ENCODE measurements at places on chromosomes 3 and 15.

DNA sequence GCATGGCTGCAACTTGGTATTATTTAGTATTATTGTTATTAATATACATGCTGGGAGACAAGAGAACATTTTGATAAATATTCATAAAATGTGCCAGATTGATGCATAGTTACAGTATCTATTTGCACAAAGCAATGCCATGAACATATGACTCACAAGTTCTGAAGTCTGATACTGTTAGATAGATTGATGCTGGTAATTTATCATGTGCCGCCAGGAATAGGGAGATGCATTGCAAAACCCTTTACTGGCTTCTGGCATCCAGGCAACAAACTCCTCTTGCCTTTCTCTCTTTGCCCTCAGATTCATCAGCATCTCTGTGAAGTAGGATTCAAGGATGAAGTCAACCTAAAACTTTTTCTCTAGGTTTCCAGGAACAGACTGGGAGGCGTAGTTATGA is 41.0 kb upstream of the SLC25A26 start:
- no peak for DNase-seq

GRCh38 chr3:81419228-81419627 is 342.2 kb downstream of the GBE1 start:
- no peak for DNase-seq

GRCh38 chr3:134463676-134464063 is 22.1 kb downstream of the ANAPC13 start:
- DNase-seq = no peak

GRCh38 chr15:41464889-41465580 is 28.6 kb upstream of the ITPKA start:
- no peak for DNase-seq

DNA sequence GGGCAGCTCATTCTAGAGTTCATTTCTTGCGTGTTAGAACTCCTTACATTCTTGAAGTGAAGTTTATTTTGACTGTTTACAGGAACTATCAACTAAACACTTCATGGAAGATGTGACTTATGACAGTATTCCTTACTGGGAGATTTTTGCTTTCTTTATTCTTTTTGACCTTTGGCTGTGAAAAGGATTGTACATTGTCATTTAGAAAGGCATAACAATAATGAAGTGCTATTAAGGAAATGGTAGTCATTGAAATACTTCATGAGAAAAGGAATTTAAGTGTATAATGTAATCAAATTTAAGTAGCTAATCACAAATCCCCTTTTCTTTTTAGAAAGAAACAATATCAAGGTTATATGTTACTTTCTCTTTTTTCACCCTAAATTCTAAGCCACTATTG is 11.3 kb downstream of the P2RY14 start:
- no peak for DNase-seq

- no peak for DNase-seq
Observed at GRCh38 chr3:61493339-61493738, 68.0 kb upstream of the PTPRG start.

GRCh38 chr3:156489462-156489911 is 65.4 kb downstream of the SSR3 start:
- no peak for DNase-seq

DNA sequence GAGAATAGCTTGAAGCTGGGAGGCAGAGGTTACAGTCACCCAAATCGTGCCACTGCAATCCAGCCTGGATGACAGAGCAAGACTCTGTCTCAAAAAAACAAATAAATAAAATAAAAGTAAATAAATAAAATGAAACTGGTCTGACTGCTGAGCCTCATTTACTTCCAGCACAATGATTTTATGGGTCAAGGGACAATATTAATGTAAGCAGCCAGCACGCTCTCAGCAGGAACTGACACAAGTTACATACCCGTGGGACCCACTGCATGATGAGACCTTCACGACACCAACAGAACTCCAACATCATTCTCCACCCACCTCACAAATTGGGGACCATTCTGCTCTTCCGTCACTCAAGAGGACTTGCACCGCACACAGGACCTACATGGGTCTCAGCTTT is 230.3 kb downstream of the MAGI1 start:
- no peak for DNase-seq

DNA sequence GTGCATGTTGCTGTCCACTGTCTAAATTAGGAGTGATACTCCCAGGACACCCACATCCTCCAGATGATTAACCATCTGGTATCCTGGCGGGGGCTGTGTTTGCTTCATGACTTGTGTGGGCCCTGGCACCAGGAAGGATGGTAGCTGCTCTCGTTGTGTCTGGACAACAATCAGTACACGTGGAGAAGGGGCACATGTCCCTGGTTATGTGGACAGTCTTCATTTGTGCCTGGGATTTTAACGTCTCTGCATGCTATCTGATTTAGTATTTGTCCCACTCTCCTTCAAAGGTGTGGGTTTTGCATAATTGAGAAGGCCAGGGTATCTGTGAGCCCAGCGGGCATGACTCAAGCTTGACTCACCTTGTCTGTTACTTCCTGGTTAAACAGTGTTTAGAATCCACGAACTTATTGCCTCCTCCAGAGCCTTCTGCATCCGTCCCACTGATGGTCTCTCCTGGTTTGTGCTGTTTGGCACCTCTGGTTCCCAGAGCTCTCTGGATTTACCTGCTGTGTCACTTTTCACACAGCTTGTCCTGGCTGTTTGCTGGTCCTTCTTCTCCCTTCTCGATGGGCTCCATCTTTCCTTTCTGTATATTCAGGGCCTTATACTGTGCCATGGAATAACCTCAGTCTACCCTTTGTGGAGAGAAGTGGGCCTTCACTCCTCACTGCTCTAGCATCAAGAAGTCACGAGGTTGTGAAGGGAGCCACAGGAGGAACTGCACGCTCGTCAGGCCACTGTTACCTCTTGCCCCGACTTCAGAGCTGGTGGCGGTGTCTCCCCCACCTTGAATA is 32.5 kb downstream of the ARNT2 start:
- peak; percentile 22 for DNase-seq

- no peak for DNase-seq
Observed at GRCh38 chr3:33196538-33196937, 22.1 kb downstream of the SUSD5 start.

- DNase-seq = no peak
Observed at GRCh38 chr3:143521803-143522202, 326.5 kb downstream of the SLC9A9 start.

- no peak for DNase-seq
Observed at GRCh38 chr3:25007974-25008658, 419.9 kb upstream of the RARB start.

GRCh38 chr3:20073683-20074082 is 33.4 kb downstream of the KAT2B start:
- no peak for DNase-seq

GRCh38 chr3:192867645-192868044 is 50.0 kb downstream of the MB21D2 start:
- DNase-seq = no peak

DNA sequence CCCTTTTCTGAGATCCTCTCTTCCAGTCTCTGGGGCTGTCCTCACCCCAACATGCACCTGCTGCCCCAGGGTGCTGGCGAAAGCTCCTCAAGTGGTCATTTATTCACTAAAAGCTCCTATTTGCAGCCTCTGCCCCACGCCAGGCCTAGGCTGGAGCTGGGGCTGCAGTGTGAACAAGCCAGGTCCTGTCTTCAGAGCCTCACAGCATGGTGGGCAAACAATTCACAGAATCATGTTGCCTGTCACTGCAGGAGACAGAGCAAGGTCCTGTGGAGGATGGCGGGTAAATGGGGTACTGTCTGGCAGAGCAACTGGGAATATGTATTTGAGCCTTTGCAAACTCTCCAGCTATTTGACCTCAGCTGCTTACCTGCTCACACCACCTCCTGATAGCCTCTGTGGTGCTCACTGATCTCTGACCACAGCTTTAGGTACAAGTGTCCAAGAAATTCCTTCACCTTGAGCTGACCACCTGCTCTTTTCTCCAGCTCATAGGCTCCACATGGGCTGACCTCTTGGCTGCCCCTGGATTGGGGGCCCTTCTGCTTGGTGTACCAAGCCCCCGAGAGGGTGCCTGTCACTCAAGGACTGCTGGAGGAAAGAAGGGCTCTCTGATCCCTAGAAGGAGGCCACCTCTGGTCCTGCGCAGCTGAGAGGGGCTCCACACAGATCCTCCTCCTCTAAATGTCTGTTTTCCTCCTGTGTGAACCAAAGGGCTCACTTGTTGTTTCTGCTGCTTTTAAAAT is 35.6 kb downstream of the AMOTL2 start:
- DNase-seq = no peak

GRCh38 chr15:27673766-27674445 is 425.2 kb downstream of the OCA2 start:
- DNase-seq = no peak

- no peak for DNase-seq
Observed at GRCh38 chr3:177463863-177464262, 266.6 kb upstream of the TBL1XR1 start.

- DNase-seq = peak; percentile 10
Observed at GRCh38 chr3:102230057-102230456, 204.8 kb upstream of the ZPLD1 start.

DNA sequence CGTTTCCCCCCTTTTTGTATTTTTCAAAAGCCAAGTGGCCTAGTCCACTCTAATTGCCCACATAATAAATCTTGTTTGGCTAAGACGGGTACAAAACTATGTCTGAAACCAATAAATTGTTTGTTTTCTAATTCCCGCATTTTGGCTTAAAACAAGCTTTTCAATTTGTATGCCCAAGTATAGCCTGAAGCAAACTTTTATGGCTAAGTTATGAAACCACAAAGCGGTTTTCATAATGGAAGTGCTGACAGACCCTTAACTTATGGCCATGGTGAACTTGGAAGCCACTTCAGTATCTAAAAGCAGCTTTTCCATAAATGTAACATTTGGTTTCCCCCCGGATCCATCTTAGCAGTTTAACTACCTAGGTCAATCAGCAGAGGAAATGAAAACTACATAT is 29.9 kb upstream of the POLR2M start:
- DNase-seq = no peak

DNA sequence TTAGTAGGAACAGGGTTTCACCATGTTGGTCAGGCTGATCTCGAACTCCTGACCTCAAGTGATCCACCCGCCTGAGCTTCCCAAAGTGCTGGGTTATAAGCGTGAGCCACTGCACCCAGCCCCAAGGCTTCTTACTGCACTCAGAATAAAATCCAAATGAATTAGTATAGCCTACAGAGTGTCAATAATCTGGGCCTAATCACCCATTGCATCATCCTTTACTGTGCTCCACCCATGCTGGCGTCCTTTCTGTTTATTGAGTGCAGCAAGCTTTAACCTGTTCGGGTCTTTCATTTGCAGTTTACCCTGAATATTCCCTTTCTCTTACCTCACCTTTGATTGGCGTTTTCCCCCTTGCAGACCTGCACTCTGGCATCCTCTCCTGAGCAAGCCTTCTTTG is 77.7 kb downstream of the CEP63 start:
- DNase-seq = no peak

DNA sequence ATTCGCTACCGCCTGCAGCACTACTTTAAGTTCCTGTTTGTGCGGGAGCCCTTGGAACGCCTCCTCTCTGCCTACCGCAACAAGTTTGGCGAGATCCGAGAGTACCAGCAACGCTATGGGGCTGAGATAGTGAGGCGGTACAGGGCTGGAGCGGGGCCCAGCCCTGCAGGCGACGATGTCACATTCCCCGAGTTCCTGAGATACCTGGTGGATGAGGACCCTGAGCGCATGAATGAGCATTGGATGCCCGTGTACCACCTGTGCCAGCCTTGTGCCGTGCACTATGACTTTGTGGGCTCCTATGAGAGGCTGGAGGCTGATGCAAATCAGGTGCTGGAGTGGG is 995 bp downstream of the CHST14 start:
- DNase-seq = peak; percentile 34

- no peak for DNase-seq
Observed at GRCh38 chr15:42101861-42102260, 7.5 kb upstream of the PLA2G4D start.

DNA sequence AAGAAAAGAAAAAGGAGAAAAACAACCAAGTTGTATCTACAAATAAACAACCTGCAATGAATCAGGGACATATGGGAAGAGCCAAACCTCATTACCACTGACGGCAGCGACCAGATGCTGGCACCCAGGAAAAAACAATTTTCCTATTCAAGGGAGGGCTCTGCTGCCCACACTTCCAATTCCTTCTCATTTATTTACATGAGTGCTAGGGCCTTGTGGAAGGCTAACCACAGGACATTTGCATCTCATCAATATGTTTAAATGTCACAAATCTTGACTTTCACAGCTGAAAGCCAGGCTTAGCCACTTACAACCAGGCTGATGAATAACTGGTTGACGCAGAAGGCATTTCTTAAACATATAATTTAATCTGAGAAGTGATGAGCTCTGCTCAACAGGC is 36.0 kb downstream of the RFTN1 start:
- no peak for DNase-seq

DNA sequence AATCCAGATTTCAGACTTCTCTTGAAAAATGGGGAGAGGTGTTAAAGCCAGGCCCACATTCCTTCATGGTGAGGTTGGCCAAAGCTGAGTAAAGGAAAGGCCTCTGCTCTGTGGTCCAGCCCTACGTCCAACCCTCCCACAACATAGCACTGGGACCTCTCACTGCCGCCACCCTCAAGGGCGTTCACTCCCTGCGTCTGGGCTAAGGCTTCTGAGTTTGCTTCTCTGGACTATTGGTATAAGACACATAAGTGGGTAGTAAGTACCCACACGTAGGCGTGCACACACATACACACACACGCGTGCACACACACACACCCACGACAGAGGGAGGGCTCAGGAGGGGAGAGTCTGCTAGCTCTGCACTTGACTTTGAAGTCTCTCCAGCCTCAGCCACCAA is 80.2 kb upstream of the PXYLP1 start:
- DNase-seq = no peak

DNA sequence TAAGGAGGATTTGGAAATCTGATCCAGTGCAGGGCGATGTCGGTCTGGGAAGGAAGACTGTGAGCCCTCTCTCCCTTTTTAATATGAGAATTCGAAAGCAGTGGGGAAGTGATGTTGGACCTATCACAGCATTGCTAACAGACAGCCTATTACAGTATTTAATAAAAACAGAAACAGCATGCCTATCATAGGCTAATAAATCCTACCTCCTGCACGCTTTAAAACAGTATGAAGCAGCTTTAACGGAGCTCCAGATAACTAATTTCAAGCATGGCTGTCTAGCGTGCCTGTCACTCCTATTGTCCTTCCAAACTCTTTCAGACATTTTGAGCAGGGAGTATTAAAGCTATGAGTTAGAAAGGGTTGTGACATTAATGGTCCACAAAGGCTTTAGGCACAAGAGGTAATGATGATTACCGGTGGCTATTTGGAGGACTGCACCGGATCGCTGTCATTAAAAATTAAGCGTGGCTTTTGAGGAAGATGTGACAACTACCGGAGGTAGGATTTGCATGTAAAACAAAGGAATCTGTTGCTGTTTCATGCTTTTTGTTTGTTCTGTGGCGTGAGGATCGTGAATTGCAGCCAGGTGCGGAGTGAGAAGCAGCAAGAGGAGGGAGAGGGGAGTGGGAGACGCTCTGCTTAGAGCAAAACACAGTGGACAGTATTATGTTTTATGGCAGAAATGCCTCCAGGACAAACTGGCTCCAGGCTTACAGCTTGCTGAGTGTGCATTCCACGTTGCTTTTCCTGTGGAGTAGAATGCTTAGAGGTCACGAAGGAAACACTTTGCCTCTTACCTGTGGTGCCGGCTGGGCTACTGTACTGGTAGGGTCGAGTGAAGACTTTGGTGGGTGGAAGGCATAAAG is at the start of gene KCNMB2:
Gene KCNMB2 (plus strand): TSS at position 226 of the 869 bp plus-strand sequence.
- no peak for DNase-seq

GRCh38 chr3:182139627-182140357 is 428.1 kb downstream of the SOX2 start:
- no peak for DNase-seq

- peak; percentile 86 for DNase-seq
Observed at GRCh38 chr3:47989981-47990440, 26.2 kb downstream of the MAP4 start.

GRCh38 chr3:136632625-136633081 is 119.5 kb downstream of the STAG1 start:
- DNase-seq = no peak

GRCh38 chr3:112777811-112778210 is 68.9 kb downstream of the CD200R1L start:
- no peak for DNase-seq

Measured in activated naive CD4-positive, alpha-beta T cell treated with anti-CD3 and anti-CD28 coated beads for 36 hours (primary cell).